ENCODE measurements at places on chromosomes 1 and 21. TPM values are rescaled to one million over a fixed set of nuclear protein-coding genes. Genes with fewer than 3 reads are reported as not detected.

ZNF648 gene
- not detected for polyA plus RNA-seq

CCDC181 gene
- not detected for polyA plus RNA-seq

SYPL2 gene
- polyA plus RNA-seq = 58.8 TPM

SAMD13 gene
- polyA plus RNA-seq = 0.20 TPM

CHAF1B gene
- polyA plus RNA-seq = 4.0 TPM

DEPDC1 gene
- 5.3 TPM for polyA plus RNA-seq

Measured in BJ (cell line).